ENCODE measurements at places on chromosomes 12 and 14.
A peak's percentile ranks its signal among the peaks of the same experiment; 100 is the strongest.

DNA sequence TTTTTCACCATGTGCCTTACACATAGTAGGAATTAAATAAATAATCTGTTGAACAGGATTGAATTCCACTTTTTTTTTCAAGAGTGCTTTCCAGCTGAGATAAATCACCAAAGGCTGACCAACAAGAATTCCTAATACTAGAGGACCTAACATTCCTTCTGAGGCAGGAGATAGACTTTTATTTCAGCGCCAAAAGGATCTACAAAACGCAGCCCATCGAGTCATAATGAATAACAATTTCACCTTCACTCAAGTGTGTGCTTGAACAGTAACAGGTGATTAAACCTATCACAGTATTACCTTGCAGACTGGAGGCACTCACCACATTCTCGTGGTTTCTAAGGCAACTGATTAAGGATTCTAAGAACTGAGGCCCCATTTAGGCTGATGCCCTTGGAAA, 224.3 kb upstream of the ATP2B1 start:
- DNase-seq = no peak

DNA sequence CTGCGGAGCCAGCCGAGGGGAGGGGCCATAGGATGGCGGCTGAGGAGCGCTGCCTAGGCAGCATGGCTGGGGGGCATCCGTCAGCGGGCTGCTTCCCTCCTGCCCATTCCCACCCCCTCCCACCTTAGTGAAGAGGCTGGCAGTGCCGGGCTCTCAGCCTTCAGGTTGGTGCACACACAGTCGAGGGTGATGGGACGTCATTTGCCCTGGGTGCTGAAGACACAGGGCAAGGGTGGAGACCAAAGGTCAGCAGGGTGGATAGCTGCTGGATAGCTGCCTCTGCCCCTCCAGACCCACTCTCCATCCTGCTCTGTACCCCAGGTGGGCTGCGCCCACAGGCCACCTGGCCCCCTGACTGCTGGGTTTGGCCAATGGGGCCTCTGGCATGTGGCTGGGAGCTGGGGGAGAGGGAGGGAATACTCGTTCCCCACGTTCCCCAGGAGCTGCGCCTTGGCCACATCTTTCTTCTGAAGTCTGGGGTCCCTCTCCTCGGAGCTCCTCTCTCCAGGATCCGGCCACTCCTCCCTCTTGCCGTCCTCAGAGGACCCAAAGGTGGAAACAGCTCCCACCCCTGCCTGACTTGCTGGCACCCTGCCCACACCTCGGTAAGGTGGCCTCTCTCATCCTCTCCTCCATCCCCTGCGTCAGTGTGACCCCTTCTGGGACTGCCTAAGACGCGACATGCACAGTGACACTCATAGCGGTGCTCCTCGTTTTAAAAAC, 11.2 kb upstream of the CDC42BPB start:
- no peak for DNase-seq

- no peak for DNase-seq
Observed at GRCh38 chr12:112848338-112848715, 56.8 kb downstream of the RPH3A start.

DNA sequence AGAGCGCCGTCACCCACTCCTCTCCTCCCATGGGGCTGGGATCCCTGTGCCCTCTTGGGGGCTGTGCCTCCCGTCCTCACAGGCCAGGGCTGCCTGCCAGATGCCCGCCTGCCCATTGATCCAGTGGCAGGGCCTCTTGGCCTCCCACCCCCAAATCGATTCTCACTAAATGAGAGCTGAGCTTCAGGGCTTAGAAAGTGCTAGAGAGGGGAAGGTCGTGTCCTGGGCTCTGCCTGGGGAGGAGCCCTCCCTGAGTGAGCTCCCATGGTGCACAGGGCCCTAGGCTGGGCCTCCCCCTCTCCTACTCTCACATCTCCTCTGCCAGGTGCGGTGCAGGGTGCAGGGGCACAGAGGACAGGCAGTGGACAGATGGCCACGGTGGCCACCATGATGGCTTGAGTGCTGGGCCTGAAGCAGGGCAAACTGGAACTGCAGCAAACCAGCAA, 9.2 kb downstream of the BEGAIN start:
- DNase-seq = no peak

- DNase-seq = no peak
Observed at GRCh38 chr12:107099917-107100316, 6.6 kb upstream of the CRY1 start.

GRCh38 chr14:23365036-23365731, at the start of gene EFS:
EFS (minus strand) TSS chr14:23365172; CDS start chr14:23365025, 147 bp downstream.
- DNase-seq = no peak

GRCh38 chr12:68867606-68868005, 59.6 kb downstream of the MDM2 start:
- DNase-seq = no peak

DNA sequence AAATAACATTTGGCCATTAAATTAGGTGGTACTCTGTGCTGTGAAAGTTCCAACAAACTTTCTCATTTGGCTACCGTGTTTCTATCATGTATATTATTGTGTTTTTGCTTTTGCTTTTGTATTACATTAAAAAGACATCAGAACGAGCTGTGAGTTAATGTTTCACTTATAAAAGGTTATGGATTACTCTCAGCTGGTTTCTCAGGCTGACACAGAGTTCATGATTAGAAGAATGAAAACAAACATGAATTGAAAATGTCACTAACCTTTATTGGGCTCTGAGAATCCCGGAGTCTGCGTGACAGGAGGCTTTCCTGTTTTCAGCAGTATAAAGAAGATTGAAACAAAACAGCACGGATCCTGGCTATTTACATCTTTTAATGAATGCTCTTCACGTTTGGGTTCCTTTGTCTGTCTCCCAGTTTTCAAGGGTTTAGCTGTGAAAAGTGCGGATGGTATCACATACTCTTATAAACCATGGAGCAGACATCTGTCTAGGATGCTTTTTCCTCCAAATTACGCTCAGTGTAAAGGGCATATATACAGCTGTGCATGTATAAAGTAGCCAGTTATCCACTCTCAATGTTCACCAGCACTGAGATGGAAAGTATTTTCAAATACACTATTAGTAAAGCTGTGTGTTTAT, 153.6 kb downstream of the PTCSC3 start:
- DNase-seq = no peak

DNA sequence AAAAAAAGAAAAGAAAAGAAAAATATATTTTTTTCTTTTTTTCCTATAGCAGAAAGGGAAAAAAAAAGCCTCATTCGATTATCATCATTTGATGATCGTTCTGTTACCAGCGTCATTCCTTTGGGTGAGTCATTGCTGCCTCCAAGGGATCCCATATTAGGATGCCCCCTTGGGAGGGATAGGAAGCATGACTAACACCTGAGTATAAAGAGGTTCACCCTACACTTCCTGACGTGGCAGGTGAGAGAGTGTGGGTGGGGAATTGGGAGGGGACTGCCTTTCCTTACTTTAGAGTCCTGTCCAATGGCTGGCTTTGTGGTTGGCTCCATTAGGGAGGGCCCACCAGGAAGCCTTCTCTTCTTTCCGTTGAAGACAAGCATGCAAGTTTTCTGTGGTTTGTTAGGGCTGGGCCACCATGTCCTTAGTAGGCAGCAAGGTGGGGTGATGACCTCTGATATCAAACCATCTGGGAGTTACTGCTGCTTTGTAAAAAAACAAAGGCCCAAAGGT, 56.1 kb upstream of the FUT8 start:
- DNase-seq = peak; percentile 33

GRCh38 chr12:55757701-55758100, 14.8 kb downstream of the GDF11 start:
- no peak for DNase-seq

DNA sequence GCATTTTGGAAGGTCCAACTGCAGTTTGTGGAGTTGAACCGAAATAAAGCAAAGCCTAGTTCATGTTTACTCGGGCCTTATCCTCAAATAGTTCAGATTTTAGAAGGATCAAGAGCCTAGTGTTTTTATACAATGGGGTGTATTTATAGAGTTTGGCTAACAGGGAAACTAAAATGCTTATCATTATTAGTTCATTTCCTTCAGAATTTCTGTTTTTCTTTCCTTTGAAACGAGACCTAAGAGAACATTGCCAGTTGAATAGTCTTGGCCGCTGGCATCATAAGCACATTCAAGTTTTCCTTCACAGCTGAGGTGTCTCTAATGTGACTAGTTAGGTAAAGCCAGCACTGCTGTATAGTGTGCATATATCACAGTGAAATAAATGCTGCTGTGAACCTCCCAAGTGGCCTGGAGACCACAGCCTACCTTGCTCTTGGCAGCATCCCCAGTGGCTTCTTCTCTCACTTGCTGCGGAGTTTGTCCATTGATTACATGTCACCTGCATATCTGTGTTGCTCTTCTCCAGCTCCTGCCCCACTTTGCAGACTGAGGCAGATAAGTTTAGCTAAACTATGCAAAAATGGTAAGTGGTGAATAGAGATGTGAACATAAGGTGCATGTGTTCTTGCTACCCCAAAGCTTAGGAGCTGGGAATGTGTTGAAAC, 88.8 kb downstream of the ANO6 start:
- DNase-seq = no peak

- DNase-seq = no peak
Observed at GRCh38 chr12:62787611-62788010, 147.3 kb downstream of the PPM1H start.

- DNase-seq = no peak
Observed at GRCh38 chr12:41743835-41744234, 400.8 kb downstream of the GXYLT1 start.

DNA sequence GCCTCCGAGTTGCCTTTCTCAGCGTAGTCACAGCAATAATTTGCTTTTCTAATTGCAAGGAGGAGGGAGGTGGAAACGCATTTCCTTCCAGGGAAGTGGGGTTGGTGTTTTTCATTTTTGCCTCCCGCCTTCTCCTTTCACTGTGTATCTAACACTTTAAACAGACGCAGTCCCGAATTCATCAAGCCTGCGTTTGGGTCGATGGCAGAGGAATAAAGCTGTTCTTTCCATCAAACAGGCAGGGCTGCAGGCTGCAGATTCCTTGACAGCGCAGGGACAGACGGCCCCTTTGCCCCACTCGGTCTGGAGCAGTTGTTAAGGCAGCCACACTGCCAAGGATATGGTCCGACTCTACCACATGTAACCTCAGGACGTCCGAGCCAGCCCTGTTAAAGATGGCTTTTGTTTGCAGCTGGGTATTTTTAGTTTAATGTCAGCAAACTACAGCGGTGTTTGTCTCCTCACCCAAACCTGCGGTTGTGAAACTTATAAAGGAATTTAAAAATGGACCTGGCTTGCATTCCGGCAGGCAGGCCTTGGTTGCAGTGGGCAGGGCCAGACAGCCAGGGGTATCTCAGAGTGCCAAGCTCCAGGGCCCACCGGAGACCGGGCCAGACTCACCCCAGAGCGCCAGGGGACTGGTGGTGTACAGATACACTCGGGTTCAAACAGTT, 2.1 kb downstream of the CHST11 start:
- peak; percentile 34 for DNase-seq

DNA sequence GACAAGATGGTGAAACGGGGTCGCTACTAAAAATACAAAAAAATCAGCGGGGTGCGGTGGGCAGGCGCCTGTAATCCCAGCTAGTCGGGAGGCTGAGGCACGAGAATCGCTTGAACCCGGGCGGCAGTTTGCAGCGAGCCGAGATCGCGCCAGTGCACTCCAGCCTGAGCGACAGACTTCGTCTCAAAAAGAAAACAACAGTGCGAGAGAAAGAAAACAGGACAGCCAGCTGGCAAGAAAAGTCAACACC, 633 bp upstream of the RNU4-2 start:
- DNase-seq = no peak

DNA sequence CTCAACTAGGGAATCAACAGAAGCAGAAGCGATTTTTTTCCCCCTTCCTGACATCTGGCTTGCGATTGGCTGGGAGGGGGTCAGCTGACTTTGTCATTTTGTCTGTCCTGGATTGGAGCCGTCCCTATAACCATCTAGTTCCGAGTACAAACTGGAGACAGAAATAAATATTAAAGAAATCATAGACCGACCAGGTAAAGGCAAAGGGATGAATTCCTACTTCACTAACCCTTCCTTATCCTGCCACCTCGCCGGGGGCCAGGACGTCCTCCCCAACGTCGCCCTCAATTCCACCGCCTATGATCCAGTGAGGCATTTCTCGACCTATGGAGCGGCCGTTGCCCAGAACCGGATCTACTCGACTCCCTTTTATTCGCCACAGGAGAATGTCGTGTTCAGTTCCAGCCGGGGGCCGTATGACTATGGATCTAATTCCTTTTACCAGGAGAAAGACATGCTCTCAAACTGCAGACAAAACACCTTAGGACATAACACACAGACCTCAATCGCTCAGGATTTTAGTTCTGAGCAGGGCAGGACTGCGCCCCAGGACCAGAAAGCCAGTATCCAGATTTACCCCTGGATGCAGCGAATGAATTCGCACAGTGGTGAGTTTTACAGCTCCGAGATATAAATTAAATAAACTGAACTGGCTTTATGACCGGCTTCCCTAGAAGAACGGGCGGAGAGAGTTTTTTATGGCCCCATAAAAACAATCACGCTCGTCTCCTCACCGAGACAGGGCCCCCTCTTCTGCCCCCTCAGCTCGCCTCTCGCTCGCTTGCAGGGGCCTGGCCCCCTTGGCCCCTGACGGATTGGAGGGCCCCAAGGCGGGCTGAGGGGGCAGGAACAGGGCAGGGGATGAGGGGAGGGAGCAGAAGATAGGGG, at the start of gene HOXC6:
HOXC6 (plus strand) TSS at position 127 of the 888 bp plus-strand sequence; CDS start at position 209, 82 bp downstream.
- no peak for DNase-seq

- DNase-seq = no peak
Observed at GRCh38 chr12:68319988-68320623, 12.1 kb downstream of the MDM1 start.

DNA sequence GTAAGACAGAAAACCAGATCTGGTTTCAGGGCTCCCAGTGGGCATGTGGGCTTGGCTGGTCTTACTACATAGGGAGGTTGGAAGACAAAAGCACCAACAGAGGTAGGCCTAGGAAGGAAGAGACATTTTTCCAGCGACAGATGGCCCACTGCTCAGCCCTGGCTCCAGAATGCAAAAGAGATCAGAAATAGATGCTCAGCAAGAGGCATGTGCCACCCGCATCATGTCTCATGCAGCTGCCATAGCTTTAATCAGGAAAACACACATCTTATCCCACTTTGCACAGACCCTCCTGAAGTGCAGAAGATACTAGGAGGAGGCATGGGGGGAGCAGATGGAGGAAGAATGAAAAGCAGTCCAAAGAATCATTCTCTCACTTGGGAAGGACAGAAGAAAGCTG, 25.3 kb downstream of the VASH1 start:
- DNase-seq = no peak

- DNase-seq = no peak
Observed at GRCh38 chr14:71621980-71622605, 310.1 kb upstream of the RGS6 start.

DNA sequence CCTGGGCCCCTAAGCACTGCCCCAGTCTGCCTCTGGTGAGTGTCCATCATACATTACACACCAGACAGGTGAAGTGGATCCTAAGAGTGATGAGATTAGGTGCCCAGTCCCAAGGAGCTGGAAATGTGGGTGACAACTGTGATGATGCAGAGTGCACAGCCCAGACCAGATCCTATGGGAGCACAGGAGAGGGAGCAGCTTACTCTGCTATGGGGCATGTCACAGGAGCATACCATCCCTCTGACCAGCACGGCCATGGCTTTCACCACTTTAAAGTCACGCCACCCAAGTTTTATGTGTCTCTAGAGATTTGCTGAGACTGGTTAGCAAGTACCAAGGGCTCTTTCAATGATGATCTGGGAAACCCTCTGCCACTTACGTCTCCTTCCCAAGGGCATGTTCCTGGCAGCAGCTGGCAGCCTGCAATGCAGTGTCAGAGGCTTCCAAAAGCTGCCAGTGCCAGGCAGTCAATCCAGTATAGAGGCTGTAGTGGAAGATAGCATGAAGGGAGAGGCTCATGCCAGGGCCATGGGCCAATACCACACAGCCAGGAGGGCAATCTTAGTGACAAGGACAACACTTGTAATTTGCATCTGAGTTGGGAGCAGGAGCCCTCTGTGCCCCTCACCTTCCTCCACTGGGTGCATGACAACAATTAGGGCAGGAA, 40.2 kb downstream of the STAB2 start:
- no peak for DNase-seq

- peak; percentile 36 for DNase-seq
Observed at GRCh38 chr12:51392556-51393237, 1.5 kb upstream of the GALNT6 start.
